ENCODE measurements at places on chromosomes 16 and 17. TPM values are rescaled to one million over a fixed set of nuclear protein-coding genes. Genes with fewer than 3 reads are reported as not detected.

DNA sequence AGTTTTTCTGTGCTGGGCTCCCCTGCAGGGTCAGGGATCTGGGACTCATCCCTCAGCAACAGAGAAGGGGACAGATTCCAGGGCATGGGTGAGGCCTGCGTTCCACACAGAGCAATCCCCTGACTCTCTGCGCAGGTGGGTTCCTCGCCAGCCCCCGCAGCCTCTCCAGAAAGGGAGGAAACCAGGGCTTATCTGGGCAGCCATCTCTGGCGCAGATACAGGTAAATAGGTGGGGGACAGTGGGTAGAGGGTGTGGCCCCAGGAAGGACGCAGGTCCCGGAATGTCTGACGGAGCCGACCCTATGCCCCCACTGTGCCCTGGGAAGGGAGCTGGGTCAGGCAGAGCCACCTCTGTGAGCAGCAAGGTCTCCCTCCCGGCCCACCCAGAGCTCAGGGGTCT, 23.2 kb downstream of the PIEZO1 start:
- no peak for DNase-seq

DNA sequence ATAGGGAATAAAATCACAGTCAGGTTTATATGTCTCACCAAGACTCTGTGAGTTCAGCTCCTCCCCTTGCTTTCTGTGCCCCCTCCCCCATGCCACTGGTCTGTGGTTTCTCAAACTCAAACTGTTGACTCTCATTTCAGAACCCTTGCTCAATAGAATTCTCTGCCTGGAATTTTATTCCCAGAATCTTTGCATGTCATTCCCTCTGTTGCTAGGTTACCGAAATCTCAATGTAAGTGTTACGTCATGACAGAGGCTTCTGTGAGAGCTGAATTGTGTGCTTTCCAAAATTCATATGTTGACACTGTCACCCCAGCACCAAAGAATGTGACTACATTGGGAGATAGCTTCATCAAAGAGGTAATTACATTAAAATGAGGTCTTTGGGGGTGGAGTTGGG, 1938.8 kb downstream of the TP53TG3F start:
- DNase-seq: no peak

CD300C gene
- 0.12 TPM for total RNA-seq

DNA sequence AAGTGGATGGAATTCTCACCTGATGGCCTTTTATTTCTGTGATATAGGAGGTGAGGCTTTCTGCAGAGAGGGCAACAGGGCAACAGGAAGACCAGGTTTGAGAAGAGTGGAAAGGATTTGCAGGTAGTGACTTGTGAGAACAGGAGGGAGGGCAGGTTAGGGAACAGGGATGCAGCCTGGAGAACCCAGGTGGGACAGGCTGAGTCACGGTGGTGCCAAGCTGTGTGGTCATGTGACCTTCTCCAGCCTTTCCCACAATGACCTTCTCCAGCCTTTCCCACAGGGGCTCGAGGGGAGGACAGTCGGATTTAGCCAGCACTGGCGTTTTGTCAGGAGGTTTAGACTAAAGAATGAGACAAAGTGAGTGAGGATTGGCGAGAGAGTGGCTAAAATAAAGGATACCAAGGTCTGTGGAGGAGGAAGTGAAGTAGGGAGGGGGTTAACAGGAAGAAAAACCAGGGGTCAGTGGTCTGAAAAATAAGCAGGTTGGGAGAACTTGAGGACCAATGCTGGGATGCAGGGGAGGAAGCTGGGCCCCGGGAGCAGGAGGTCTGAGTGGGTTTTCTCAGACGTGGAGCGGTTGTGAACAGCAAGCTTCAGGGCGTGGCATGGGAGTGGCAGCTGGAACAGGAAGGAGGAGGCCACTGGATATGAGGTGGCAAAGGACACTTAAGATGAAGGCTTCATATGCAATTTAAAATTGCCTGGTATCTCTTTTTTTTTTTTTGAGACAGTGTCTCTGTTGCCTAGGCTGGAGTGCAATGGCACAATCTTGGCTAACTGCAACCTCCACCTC, 37.7 kb downstream of the DNAH2 start:
- DNase-seq: no peak

- DNase-seq: no peak
These were observed 18.0 kb upstream of the BRD7 start for GRCh38 chr16:50386774-50387173.

DNA sequence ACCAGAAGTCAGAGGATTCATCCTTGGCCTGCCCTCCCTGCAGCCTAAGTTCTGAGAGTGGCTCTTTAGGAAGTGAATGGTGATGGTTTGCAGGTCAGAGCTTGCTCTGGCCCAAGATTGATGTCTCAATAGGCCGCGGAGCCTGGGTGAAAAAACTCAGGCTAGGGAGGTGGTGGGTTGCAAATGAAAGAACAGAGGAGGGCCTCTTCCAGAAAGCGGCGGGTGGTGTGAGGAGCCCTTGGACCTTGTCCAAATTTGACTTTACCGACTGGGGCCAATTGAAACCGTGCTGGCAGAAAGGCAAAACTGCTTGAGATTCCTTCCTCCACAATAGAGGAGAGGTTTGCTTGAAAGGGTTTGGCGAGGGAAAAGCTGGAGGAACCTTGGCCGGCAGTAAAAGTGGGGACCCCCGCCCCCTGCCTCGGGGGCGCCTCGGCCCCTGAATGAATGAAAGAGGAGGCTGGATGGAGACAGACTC, 331.3 kb downstream of the SEC14L1 start:
- DNase-seq: peak; percentile 97

PRSS33 gene
- total RNA-seq: not detected

GRCh38 chr17:48066192-48066591, 18.0 kb downstream of the NFE2L1 start:
- no peak for DNase-seq

SGSH gene
- total RNA-seq: 27.8 TPM

ZSCAN10 gene
- total RNA-seq: 0.78 TPM

CCL8 gene
- total RNA-seq: not detected

TBC1D3L gene
- 14.9 TPM for total RNA-seq

DNA sequence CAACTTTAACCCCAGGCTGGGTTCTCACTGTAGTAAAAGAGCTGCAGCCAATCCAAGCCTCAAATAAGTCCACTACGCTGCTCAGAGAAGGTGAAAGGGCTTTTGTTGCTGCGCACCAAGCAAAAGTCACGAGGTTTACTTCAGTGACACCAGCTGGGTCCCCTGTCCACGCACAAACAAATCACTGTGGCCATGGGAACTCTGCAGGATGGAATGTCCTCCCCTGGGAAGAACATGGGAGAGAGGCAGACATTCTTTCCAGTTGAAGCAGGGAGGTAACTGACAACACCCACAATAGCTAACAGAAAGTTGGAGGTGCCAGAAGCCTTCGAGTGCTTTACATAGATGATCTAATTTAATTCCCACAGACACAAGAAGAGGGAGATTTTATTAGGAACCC, 181.9 kb downstream of the PMP22 start:
- no peak for DNase-seq

BTBD17 gene
- total RNA-seq: not detected

GRCh38 chr16:79519448-79519847, 81.1 kb downstream of the MAF start:
- DNase-seq: no peak

HOXB5 gene
- not detected for total RNA-seq

DNA sequence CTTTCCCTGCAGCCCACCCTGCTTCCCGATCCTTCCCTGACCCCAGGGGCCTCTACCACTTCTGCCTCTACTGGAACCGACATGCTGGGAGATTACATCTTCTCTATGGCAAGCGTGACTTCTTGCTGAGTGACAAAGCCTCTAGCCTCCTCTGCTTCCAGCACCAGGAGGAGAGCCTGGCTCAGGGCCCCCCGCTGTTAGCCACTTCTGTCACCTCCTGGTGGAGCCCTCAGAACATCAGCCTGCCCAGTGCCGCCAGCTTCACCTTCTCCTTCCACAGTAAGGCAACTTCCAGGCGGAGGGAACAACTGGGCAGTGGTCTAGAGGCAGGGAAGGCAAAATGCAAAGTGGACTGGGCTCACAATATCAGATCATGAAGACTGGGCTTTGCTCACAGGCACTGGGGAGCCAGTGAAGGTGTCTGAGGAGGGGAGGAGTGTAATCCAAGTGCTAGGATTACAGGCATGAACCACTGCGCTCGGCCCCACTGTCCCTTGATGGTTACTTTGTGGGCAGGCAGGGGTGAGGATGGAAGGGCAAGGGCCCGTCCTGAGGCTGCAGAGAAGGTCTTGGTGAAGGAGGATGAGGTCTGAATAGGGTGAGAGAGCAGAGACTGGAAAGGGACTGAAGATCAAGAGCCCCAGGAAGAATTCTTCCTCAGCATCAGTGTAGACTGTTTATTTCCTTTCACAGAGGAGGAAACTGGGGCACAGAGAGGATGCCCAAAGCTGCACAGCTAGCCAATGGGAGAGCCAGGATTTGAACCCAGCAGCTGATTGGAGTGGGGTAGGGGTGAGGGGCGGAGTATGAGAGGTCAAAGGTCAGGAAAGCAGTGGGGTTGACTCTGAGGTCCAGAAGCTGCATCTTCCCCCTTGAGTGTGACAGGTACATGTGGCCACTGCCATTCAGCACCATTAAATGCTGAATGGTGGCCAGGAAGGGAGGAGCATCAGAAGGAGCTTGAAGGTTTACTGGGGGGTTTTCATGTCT, 16.5 kb upstream of the ADGRG3 start:
- peak; percentile 26 for DNase-seq

MT4 gene
- not detected for total RNA-seq

DNA sequence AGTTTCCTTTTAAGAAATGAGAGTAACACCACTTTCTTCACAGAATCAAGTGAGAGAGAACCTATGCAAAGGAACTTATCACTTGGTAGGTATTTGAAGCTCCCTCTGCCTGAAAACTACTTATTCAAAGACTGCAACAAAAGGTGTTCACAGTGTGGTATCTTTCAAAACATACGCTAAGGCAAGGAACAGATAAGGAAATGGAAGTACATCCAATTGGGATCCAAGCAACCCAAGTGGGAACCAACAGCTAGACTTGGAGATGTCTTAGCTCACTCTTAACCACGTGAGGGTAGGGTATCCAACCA, 431 bp upstream of the PPM1E start:
- no peak for DNase-seq

RAMP2 gene
- total RNA-seq: 16.2 TPM

DNA sequence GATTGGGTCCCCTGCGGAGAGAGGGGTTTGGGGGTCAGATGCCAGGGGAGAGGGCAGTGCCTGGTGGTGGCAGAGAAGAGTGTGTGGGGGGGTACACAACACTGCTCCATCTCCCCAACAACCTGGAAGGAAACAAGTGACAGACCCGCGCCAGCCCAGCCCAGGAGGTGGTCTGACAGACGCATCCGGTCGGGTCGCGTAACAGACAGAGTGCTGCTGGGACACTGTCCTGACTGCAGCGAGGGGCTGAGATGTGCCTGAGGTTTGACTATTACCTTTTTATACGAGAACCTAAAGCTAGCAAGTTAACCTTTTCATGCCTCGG, 16.2 kb downstream of the UNC13D start:
- no peak for DNase-seq

- DNase-seq: peak; percentile 55
These were observed 37.0 kb upstream of the CDH1 start for GRCh38 chr16:68700120-68700519.

ZNF771 gene
- total RNA-seq: 31.5 TPM

DNA sequence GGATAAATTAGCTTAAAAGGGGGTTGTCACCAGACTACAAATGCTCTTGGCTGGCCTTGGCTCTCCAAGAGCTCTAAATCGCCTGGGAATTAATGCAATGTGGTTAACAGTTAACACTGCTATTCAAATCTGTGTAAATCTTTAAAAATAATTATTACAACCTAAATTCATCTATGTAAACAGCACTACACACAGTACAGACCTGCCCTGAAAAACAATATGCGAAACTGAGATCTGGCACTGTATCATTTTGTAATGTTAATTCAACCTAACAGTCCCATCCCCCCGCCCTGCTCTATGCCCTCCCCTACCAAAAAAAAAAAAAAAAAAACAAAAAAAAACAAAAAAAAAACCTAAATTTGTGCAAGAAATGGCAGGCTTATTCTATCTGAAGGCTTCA, 40.9 kb downstream of the DCUN1D3 start:
- DNase-seq: no peak

NUBP1 gene
- 44.6 TPM for total RNA-seq

- no peak for DNase-seq
These were observed 30.2 kb downstream of the CMTM3 start for GRCh38 chr16:66634527-66635196.

DNA sequence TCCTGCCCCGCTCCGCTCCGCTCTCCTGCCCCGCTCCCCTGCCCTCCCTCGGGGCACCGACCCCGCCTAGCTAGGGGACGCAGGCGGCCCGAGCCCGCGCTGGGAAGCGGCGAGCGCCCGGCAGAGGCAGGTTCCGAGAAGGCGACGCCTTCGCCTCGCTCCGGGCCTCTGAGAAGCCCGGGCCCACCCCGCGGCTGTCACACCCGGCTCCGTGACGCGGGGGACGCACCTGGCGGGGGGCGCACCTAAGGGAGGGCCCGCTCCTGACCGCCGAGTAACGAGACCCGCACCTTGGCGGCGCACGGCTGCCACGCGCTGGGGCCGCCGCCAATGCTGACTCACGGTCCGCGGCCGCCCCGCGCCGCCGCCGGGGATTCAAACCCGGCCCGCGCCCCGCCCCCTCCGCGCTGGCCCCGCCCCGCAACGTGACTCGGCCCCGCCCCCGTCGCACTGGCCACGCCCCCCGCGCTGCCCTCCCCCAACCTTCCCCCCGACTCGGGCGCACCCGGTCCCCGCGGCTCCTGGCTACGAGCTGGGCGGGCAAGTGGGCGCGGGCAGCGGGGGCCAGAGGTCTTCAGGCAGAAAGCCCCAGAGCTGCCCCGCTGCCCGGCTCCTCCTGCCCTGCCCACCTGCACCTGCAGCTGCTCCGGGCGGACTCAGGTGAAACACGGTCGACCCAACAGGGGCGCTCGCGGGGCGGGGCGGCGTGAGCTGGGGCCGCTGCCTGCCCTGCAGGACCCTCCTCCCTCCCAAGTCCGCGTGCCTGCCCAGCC, 27.8 kb downstream of the GNPTG start:
- peak; percentile 65 for DNase-seq

DNA sequence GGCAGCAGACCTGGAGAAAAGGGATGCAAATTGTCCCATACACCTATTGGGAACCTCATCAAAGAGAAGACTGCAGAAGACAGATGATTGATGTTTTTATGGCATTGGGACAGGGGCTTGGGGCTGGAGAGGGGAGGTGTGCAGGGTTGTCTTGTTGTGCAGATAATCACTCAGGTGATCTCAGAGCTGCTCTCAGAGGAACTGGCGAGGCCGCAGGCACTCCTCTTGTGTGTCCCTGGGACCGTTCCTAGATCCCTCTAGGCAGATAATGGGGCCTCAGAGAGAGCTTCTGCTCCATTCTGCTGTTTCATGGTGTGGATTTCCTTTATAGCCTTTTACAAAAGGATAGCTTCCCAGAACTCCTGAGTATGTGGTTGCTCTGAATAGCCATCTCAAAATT, 1.6 kb downstream of the RNF213 start:
- DNase-seq: no peak

- peak; percentile 91 for DNase-seq
These were observed 14.7 kb upstream of the BCAR1 start for GRCh38 chr16:75265911-75266701.

DNA sequence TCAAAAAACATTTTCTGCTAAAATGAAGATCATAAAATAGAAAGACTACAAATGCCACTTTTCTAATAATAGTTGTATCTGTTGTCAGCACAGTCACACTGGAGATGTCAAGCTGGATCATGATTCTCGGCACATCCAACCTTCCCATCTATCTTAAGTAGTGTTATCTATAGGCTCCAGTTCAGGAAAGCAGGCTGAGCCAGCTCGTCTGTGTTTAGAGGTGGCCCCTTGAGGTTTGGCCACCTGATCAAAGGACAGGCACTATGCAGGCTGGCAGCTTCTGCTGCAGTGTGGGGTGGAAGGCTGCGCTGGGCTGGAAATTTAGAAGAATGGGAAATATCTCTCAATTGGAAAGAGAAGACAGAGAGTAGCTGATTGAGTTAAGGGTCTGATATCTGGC, 32.4 kb downstream of the SMYD4 start:
- no peak for DNase-seq
